ENCODE measurements at places on chromosomes 2 and 18. TPM values are rescaled to one million over a fixed set of nuclear protein-coding genes. Genes with fewer than 3 reads are reported as not detected.
A peak's percentile ranks its signal among the peaks of the same experiment; 100 is the strongest.

- peak overlapping the region; percentile 78 for H3K4me3 ChIP-seq
- no peaks in the 10 kb centered on the region for H3K36me3 ChIP-seq
- H3K27ac ChIP-seq, result peak overlapping the region; percentile 98
- H3K4me1 ChIP-seq, result peaks cover 14% of the 10 kb centered on the region
- peak; percentile 84 for DNase-seq
- H3K27me3 ChIP-seq, result no peaks in the 10 kb centered on the region
Observed at GRCh38 chr2:64654063-64654811, 524 bp upstream of the SERTAD2 start.

GRCh38 chr18:42583283-42583731 is 532.2 kb downstream of the RIT2 start:
- DNase-seq, result no peak
- H3K4me1 ChIP-seq, result no peaks in the 10 kb centered on the region
- no peak overlapping the region for H3K27ac ChIP-seq
- no peaks in the 10 kb centered on the region for H3K27me3 ChIP-seq

DNA sequence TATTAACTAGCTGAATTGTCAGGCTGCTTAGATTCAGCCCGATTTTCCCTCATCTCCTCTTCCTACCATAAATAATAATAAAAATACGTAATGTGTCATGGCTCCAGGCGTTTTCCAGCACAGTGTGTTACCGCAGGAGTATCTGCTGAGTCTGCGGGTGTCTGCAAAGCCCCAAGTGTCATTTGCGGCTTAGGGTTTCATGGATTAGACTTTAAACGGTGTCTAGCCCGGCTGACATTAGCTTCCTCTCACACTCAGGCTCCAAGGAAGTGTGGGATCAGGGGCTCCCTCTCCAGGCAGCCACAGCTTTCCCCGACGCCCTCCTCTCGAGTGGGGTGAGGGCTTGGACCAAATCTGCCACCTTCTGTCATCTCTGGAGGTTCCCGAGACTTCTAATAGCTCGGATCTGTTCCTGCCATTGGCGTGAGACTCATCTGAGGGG is 14.1 kb upstream of the HOXD1 start:
- DNase-seq, result no peak
- no peak overlapping the region for H3K27ac ChIP-seq
- no peaks in the 10 kb centered on the region for H3K36me3 ChIP-seq
- no peak overlapping the region for H3K4me3 ChIP-seq
- H3K27me3 ChIP-seq, result peaks cover 89% of the 10 kb centered on the region

DNA sequence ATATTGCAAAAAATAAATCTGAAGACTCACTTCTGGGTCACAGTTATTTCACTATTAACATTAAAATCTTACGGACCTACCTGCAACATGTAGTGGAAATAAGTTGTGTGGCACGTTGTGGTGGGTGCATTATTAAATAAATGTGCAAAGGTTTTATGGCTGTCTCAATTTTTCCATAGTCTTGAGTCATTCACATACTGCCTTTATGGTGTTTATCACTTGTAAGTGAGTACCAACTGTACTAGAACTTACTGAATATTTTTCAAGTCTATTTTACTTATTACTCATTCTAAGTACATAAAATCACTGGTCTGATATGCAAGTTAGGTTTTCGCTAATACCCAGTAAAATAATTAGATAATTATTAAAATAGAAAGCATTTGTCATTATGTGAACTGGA is 47.6 kb upstream of the SLC30A6 start:
- no peaks in the 10 kb centered on the region for H3K27me3 ChIP-seq
- no peak for DNase-seq
- no peak overlapping the region for H3K27ac ChIP-seq
- no peak overlapping the region for H3K4me3 ChIP-seq
- no peaks in the 10 kb centered on the region for H3K4me1 ChIP-seq

DNA sequence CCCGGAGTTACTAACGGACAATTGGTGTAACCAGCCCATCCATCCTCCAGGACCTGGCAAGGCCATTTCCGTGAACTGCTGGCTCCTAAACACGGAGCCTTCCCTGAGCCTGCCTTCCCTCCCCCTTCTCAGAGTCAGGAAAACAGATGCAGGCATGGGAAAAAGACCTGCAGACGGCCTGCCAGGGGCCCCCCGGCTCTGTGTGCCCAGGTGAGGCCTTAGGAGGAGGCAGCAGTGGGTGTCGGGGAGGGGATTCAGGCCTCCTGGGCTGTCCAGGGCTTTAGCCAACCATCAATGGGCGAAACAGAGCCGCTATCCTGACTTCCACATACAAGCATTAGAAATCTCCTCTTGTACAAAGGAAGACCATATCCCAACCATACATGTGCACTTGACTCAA is 68.3 kb upstream of the BOD1L2 start:
- H3K36me3 ChIP-seq, result no peaks in the 10 kb centered on the region
- no peak overlapping the region for H3K4me3 ChIP-seq
- DNase-seq, result peak; percentile 54

DNA sequence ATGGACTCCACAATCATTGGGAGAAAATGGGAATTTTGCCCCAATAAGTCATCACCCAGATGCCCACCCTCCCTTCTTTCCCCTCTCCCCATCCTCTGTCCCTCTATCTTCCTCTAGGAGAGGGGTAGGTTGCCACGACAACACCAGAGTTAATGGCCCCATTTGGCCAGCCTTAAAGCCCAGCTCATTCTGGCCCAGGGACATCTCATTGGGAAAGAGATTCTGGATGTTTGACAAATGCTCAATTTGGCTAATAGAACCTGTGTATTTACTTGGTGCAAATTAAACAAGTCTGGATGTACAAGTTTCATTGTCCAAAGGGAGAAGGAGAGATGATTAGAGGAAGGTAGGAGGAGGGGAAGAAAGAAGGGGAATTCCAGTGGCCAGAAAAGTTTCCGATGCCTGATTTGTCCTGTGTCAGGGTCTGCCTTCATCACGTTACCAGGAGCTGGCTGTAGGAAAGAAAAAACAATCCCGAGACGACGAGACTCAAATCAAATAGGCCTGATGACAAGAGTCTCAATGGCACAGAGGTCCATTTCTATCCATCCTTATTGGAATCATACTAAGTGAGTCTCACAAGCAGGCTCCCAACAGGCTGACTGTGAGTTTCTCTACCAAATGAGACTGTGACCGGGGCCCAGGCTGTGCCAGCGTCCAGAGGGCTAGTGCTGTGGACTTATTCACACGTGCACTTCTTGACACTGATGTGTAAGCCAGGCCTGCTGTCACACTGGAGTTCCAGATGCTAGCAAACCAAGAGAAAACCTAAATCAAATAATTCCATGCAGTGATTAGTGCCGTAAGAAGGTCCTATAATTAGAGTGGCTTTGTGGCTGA is 265.2 kb upstream of the APCDD1 start:
- H3K27me3 ChIP-seq, result no peaks in the 10 kb centered on the region
- H3K36me3 ChIP-seq, result no peaks in the 10 kb centered on the region
- H3K4me3 ChIP-seq, result no peak overlapping the region
- no peaks in the 10 kb centered on the region for H3K4me1 ChIP-seq

- H3K27ac ChIP-seq, result no peak overlapping the region
- H3K4me3 ChIP-seq, result no peak overlapping the region
- H3K27me3 ChIP-seq, result no peaks in the 10 kb centered on the region
Observed at GRCh38 chr18:45379903-45380302, 235.4 kb upstream of the SLC14A2 start.

- no peaks in the 10 kb centered on the region for H3K36me3 ChIP-seq
- H3K27ac ChIP-seq, result no peak overlapping the region
- no peak for DNase-seq
- H3K4me3 ChIP-seq, result no peak overlapping the region
- no peaks in the 10 kb centered on the region for H3K4me1 ChIP-seq
- H3K27me3 ChIP-seq, result no peaks in the 10 kb centered on the region
Observed at GRCh38 chr2:30382995-30383394, 64.1 kb upstream of the LCLAT1 start.

DNA sequence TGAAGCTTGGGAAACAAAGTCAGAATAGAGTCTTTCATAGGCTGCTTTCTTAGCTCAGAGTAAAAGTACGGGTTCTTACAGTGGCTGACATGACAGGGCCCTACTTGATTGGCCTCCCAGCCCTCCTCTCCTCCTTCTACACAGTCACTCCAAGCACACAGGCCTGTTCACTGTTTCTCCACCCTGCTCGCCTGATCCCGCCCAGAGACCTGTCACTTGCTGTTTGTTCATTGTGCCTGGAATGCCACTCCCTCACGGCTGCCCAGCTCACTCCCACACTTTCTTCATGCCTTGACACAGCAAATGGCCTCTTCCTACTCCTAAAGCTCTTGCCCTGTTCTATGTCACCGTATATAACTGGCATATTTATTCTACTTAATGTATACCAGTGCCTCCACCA is 104.8 kb downstream of the MAP4K4 start:
- no peaks in the 10 kb centered on the region for H3K27me3 ChIP-seq
- H3K4me1 ChIP-seq, result no peaks in the 10 kb centered on the region
- no peaks in the 10 kb centered on the region for H3K36me3 ChIP-seq
- DNase-seq, result no peak
- H3K27ac ChIP-seq, result no peak overlapping the region

- DNase-seq, result no peak
- H3K4me3 ChIP-seq, result no peak overlapping the region
- no peaks in the 10 kb centered on the region for H3K27me3 ChIP-seq
- H3K27ac ChIP-seq, result no peak overlapping the region
- peaks cover 32% of the 10 kb centered on the region for H3K4me1 ChIP-seq
- no peaks in the 10 kb centered on the region for H3K36me3 ChIP-seq
Observed at GRCh38 chr18:76546088-76546435, 51.0 kb upstream of the ZNF516 start.

- no peak for DNase-seq
- H3K4me3 ChIP-seq, result no peak overlapping the region
- H3K4me1 ChIP-seq, result no peaks in the 10 kb centered on the region
- no peaks in the 10 kb centered on the region for H3K27me3 ChIP-seq
Observed at GRCh38 chr18:37006742-37007141, 177.8 kb downstream of the KIAA1328 start.

DNA sequence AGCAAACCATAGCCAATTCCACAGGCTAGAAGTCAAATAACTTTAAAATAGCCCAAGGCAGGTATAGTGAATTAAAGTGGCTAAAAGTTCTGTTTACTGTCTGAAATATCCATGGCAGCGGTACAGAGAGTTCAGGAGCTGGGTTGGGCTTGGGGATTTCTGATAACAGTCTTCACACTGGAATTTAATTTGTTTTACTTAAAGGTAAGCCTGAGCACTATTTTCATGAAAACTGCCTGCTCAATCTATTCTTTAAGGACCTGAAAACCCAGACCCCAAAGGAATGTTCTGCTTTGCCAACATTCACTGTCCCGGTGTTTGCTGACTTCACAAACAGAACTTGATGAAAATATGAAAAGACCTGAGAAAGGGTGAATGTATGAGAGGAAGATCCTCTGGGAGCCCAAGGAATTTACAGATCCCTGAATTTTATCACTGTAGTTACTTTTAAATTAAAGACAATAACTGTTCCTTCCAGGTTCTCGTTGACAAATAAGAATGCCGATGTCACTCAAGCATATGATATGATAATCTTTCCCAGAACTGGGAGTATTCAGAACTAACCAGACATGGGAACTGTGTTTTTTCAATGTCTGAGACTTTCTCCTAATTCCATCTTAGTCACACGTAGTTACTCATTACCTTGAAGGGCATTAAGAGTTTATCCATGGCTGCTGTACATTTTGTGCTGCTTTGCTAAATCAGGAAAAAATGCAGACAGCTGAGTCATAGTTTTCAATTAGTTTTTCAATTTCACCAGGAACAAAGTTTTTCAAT is 28.3 kb upstream of the ITGB6 start:
- H3K36me3 ChIP-seq, result no peaks in the 10 kb centered on the region
- peak overlapping the region; percentile 62 for H3K27ac ChIP-seq
- H3K4me3 ChIP-seq, result no peak overlapping the region
- no peak for DNase-seq
- H3K27me3 ChIP-seq, result no peaks in the 10 kb centered on the region

GRCh38 chr18:49024804-49025421 is 74.1 kb upstream of the SMAD7 start:
- H3K4me1 ChIP-seq, result no peaks in the 10 kb centered on the region
- H3K27me3 ChIP-seq, result no peaks in the 10 kb centered on the region
- no peaks in the 10 kb centered on the region for H3K36me3 ChIP-seq
- no peak for DNase-seq
- no peak overlapping the region for H3K4me3 ChIP-seq

- H3K36me3 ChIP-seq, result peaks cover 80% of the 10 kb centered on the region
- no peak for DNase-seq
- H3K27me3 ChIP-seq, result no peaks in the 10 kb centered on the region
- H3K4me3 ChIP-seq, result no peak overlapping the region
- no peaks in the 10 kb centered on the region for H3K4me1 ChIP-seq
Observed at GRCh38 chr2:218744615-218745014, 34.0 kb downstream of the TTLL4 start.

DNA sequence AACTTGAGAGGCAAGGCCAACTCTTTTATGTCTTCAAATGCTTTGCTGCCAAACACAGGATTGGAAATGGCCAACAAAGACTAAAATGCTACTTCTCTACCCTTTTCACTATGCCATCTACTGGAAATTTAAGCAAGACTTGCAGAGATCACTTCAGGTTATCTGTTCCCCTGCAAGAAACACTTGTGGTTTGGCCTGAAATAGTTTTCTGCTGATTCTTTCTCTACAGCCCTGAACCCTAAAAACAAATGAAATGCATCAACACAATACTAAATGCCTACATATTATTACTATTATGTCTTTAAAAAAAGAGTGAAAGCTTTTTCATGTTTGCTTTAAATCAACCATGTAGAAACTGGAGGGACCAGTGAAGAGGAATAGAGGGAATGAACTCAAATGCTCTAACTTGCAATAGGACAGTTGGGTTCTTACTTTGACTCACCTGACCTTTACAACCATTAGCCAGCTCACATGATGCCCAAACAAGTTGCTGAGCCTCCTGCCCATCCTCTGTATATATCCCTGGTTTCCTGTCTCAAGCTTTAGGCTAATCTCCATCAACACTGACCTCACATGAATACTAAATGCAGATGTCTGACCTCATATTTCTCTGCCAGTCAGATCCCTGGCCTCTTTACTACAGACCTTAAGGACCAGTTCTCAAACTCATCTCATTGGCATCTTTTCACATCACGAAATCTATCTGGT is 17.5 kb upstream of the ADAM17 start:
- no peak overlapping the region for H3K27ac ChIP-seq
- no peaks in the 10 kb centered on the region for H3K4me1 ChIP-seq
- H3K36me3 ChIP-seq, result no peaks in the 10 kb centered on the region
- DNase-seq, result no peak

DNA sequence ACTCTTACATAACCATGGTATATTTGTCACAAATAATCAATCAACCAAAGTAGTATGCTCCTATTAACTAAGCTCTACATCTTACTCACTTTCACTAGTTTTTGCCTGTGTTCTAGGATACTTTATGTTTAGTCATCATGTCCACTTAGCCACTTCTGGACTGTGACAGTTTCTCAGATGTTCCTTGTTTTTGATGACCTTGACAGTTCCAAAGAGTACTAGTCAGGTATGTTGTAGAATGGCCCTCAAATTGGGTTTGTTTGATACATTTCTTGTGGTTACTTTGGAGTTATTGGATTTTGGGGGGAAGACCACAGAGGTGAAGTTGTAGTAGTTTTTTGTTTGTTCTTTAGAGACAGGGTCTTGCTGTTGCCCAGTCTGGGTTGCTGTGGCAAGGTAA is 35.5 kb downstream of the BUB1 start:
- peaks cover 23% of the 10 kb centered on the region for H3K36me3 ChIP-seq
- H3K27ac ChIP-seq, result no peak overlapping the region
- no peak for DNase-seq
- H3K4me1 ChIP-seq, result no peaks in the 10 kb centered on the region

Gene NEURL3
- total RNA-seq, result 0.23 TPM

Gene DSG4
- not detected for total RNA-seq

Gene PLGLB1
- total RNA-seq, result 1.3 TPM

Gene ANKRD30B
- total RNA-seq, result not detected

Gene SPP2
- not detected for total RNA-seq

Gene PRR30
- not detected for total RNA-seq

Gene ACMSD
- not detected for total RNA-seq

Measured in left lung (tissue), 14 donors.